ENCODE measurements at places on chromosomes 6 and 20.

DNA sequence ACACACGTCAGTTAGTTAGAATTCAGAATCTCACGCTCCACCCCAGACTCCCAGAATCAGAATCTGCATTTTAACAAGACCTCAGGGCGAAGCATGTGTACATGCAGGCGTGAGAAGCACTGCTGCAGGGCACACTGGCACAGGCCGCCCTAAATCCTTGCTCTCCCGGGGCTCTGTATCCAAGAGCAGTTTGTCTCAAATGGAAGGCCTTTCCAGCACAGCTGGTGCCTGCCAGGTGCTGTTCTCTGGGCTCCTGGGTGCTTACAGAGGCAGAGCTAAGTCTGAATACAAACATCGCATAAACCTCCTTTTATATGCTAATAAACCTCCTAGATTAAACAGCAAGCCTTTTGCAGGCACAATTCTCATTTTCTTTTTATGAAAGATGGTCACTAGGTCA is 119.1 kb upstream of the CD93 start:
- no peak for DNase-seq

GRCh38 chr6:16767765-16768476 is 6.7 kb upstream of the ATXN1 start:
- no peak for DNase-seq

DNA sequence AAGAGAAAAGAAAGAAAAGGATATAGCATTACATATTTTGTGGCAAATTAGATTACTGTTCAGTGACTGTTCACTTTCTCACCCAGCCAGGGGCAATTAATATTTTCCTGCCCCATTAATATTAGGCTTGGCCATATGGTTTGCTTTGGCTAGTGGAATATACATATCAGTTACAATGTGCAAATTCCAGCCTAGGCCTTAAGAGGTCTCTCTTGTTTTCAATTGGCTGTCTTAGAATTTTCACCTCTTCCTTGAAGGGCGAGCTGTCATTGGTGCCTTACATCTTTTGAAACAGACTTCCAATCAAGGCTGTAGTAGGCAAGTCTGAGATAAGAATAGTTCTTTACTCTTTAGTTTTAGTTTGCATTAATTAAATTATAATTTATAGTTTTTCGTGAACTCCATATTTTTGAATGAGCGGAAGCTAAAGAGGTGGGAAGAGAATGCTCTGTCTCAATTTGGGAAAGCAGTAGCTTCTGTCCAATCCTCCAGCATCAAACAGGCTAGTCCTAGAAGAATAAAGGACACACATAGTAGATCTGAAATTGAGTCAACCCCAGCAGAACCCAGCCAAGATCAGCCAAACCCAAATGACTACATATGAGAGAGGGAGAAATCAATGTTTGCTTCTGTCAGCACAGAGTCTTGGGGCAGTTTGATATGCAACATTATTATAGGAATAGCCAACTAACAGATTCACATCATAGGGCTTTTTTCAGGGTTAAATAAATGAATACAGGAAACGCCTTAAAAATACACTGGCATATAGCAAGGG is 6.3 kb upstream of the CSNK2A1 start:
- DNase-seq: no peak

GRCh38 chr20:58906894-58907293 is 54.4 kb downstream of the GNAS start:
- no peak for DNase-seq

GRCh38 chr6:71268735-71269437 is 19.7 kb upstream of the OGFRL1 start:
- DNase-seq: no peak

DNA sequence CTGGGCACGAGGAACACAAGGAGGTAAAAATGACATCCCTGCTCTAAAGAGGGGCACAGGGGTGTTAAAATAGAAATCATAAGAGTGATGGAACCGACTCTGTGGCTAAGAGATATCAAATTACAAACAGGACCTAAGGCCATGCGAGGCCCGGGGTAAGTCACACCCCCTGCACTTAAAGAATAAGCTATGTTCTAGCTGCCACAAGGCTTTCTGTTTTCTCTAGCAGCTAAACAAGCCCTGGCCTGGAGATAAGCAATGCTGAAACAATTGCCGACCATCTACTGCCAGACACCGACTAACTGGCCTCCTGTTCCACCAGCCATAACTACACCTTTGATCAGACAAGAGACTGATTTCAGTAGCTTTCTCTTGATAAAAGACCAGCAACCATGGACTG is 32.4 kb downstream of the MDGA1 start:
- DNase-seq: no peak

DNA sequence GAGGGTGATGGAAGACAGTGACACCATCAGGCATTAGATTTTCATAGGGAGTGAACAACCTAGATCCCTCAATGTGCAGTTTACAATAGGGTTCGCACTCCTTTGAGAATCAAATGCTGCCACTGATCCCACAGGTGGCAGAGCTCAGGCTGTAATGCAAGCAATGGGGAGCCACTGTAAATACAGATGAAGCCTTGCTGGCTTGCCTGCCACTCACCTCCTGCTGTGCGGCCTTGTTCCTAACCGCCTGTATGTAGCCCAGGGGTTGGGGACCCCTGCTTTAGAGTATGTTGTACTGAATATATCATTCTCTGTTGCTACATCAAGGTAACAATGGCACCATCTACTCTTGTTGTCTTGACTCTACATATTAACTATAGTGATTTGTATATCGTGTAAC is 37.1 kb downstream of the TPD52L1 start:
- no peak for DNase-seq

GRCh38 chr6:164665328-164665727 is 644.1 kb downstream of the C6orf118 start:
- no peak for DNase-seq

DNA sequence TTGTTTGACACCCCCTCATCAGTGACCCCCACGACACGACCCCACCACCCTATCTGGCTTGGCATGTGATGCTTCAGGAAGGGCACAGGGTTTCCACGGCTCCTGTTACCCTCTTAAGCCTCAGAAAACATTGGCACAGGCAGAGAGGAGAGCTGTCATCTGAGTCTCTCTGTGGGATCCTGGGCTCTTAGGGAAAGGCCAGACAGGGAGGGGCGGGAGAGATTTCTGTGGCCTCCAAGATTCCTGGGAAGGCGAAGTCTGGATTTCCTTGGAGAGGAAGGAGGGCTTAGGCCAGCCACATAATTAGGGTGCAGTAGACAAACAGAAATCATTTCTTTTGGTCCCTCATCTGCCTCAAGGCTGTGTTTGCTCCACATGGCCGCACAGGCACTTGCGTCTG is 191.6 kb upstream of the SNX9 start:
- no peak for DNase-seq

GRCh38 chr20:38248133-38248532 is 12.4 kb downstream of the KIAA1755 start:
- no peak for DNase-seq

- no peak for DNase-seq
Observed at GRCh38 chr6:165714907-165715306, 51.9 kb upstream of the PDE10A start.

DNA sequence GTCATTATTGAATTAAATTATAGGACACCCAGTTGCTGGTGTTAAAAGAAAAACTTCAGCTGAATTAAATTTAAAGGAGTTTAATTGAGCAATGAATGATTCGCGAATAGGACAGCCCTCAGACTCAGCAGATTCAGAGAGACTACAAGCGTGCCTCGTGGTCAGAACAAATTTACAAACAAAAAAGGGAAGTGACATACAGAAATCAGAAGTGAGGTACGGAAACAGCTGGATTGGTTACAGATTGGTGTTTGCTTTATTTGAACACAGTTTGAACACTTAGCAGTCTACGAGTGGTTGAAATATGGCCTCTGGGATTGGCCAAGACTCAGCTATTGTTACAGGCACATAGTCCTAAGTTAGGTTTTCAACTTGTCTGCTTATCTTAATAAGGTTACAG is 25.8 kb upstream of the TNFRSF21 start:
- no peak for DNase-seq

GRCh38 chr20:59751075-59751711 is 146.9 kb downstream of the PHACTR3 start:
- no peak for DNase-seq

- no peak for DNase-seq
Observed at GRCh38 chr6:52055451-52055850, 32.0 kb downstream of the PKHD1 start.

GRCh38 chr6:30002871-30003270 is 58.2 kb upstream of the POLR1H start:
- no peak for DNase-seq
